ENCODE measurements at places on chromosomes 6 and 20.

- DNase-seq = no peak
Measured at GRCh38 chr6:148247386-148248063, 95.1 kb upstream of the SASH1 start.

GRCh38 chr6:150865406-150866146, at the start of gene MTHFD1L:
TSS of gene MTHFD1L (plus strand) at chr6:150865702. CDS start at chr6:150865823, 121 bp downstream.
- peak; percentile 88 for DNase-seq

DNA sequence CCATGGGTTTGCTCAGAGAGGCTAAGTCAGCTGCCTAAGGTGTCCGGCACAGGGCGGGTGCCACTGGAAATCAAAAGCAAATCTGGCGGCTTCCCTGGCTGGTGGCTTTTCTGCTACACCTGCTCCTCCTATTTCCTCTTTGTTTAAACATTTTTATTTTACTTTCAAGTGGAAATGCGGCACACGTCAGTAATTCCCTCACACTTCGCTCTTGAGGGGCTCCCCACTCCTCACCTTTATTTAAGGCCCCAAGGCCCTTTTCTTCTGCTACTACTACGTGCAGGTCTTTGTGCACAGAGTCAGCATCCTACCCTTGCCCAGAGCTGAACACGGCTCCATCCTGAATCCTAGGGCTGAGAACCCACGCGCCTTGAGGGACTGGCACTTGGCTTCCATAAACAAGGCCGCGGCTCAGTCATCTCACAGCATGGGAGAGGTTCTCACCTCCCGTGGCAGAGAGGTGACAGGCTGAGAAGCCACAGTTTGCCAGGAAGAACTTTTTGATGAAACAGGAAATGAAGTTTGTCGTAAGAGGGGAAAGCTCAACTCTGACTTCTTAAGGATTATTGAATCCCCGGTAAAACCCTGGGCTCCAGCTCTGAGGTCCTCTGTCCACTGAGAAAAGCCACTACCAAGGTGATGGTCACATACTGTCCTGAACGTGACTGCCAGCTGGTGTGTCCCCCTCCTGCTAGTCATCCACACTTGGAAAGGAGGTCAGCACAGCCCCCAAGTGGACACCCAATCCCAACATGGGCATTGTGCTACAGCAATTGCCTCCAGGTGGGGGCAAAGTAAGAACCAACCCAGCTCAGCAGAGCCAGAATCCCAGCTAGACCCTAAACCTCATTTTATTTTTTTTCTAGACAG, 48.0 kb downstream of the NFATC2 start:
- DNase-seq = no peak

GRCh38 chr20:51811514-51812128, 9.3 kb upstream of the SALL4 start:
- DNase-seq = no peak

DNA sequence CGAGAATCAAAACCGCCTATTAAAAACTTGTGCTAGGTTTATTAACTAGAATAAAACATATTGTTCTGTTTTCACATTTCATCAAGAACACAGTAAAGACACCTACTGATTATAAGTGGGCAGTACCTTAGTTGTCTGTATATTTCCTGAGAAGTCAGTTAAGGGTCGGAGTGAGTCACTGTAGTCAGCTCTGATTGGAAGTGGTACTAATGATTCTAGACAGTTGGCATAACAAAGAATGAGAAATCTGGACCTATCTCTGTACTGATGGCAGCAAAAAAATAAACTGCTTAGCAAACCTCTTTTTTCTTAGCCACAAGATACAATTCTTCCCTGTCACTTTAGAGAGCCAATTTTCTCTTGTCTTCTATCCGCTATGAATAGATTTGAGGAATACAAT, 387.3 kb upstream of the ADGRB3 start:
- no peak for DNase-seq

- no peak for DNase-seq
Measured at GRCh38 chr6:40953486-40953885, 85.5 kb downstream of the UNC5CL start.

GRCh38 chr6:54353975-54354374, 45.7 kb downstream of the TINAG start:
- no peak for DNase-seq

DNA sequence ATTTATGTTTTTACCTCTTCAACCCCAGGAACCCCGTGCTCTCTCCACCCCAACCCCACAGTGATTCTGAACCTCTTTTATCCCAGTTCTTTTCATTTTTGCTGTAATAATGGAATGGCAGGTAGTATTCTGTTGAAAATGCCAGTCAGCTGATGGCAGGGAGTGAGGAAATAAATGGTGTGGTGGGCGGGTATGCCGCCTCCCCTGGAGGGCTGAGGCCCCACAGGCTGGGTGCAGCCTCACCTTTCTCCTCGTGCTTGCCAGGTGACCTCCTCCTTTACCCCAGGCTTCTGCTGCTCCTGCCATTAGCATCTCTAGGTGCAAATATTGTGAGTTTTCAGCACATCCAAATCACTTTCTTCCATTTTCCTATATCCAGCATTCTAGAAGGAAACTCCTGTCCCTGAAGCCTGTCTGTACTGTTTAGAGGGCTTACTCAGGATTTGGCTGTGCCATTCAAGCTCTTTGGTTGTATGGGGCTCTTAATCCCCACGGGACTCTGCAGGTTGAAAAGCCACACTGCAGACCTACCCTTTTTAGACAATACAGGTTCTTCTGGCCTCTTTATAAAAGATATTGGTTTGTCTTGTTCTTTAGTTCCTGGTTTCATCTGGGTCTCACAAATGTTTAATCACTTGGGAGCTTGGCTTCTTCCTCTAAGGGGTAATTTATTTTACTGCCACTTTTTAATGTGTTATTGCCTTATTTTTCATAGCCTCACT, 201.8 kb downstream of the JARID2 start:
- no peak for DNase-seq

- DNase-seq = peak; percentile 35
Measured at GRCh38 chr6:83429857-83430610, 817 bp downstream of the ME1 start.

- no peak for DNase-seq
Measured at GRCh38 chr6:137349856-137350830, 131.0 kb upstream of the IFNGR1 start.

DNA sequence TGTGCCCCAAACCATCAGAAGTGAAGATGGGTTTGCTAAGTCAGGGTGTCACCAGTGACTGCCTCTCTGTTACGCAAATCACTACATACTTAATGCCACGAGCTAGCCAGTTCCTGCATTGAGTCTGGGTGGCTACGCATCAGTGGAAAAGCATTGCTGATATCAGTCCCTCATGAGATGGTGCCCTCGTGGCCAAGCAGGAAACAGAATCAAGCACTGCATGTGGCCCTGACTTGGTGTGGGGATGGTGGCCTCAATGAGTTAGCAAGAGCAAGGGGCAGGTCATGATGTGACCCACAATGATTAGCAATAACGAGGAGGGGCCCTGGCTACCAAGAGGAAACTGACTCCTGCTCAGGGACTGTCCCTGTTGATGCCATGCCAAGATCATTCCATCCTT, 51.6 kb upstream of the FNDC1 start:
- no peak for DNase-seq

- no peak for DNase-seq
Measured at GRCh38 chr6:48490658-48491057, 379.7 kb upstream of the PTCHD4 start.

GRCh38 chr6:167707686-167708500, 118.8 kb upstream of the AFDN start:
- DNase-seq = no peak

- no peak for DNase-seq
Measured at GRCh38 chr6:28920281-28920680, 3.5 kb downstream of the TRIM27 start.

GRCh38 chr20:1987826-1988225, 6.0 kb downstream of the PDYN start:
- DNase-seq = no peak

- no peak for DNase-seq
Measured at GRCh38 chr20:49347156-49347555, 69.3 kb upstream of the ZNFX1 start.

- DNase-seq = peak; percentile 44
Measured at GRCh38 chr20:2752567-2753460, 47.6 kb downstream of the CPXM1 start.

DNA sequence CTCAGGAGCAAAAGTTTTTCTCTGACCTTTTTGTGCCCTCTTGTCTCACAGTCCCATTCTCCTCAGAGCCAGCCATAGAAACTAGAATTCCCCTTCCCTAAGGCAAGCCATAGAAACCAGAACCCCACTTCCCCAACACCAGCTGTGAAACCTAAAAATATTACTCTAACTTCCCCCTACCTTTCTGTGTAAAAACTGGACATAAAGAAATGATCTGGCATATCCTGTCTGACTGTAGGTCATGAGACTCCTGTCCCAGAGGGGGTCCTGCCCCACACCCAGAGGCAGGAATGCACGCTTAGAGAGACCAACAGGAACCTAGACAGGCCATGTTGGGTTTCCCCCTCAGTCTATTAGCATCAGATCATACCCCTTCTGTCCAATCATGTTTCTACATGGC, 140.6 kb upstream of the SLC22A16 start:
- no peak for DNase-seq

DNA sequence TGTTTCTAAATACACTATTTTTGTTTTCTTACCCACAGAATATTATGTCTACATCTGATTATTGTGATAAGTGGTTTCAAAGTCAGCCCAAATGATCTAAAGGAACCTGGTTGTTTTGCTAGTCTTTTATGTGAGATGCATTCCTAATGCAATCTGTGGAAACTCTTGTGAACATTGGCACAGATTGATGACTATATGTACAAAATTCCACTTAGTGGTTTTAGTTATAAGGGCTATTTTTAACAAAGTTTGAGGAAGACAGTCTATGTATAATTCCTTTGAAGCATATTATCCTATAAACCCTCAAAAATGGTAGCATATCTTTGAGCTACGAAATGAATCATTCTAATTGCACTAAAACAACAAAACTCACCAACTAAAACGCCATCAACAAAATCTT, 140.9 kb downstream of the GRIK2 start:
- DNase-seq = no peak

DNA sequence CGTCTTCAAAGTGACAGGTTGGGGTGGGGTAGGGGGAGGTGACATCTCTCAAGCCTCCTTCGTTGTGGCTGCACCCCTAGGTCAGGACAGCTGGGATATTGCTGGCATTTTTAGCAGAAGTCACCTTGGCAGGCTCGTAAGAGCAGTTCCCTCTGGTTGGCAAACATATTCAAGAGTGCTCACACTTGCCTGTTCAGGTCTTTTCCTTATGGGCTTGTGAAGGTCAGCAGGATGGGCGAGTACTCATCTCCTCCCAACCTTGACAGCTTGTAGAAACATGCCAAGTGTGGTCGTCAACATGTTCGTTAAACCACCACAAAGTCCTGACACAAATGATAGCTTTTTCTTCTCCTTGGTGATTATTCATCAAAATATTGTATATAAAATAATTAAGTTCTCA, 113.6 kb downstream of the HDGFL1 start:
- no peak for DNase-seq

GRCh38 chr20:3494218-3494617, 23.4 kb downstream of the ATRN start:
- no peak for DNase-seq

DNA sequence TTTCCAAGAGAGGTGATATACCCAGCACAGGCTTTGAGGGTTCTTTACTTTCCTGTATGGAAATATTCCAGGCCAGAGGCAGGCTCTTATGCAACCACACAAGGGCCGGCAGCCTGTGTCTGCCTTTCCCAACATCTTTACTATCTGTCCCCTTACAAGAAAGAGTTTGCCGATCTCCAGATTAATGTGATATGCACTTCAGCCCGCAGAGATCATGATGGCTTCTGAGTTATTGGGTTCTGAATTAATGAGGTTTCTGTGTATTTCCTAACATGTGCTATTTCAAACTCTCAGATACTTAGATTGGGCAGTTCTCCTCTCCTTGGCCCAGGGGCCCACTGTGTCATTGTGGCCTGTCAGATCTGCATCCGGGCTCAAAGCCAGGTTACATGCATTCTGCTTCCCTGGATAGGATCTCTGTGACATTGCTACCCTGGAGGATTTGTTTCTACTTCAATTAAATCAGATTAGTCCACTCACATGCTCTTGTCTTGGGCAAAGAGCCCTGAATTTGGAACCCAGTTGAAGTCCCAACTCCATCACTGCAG, 56.6 kb downstream of the TGM2 start:
- no peak for DNase-seq

- DNase-seq = no peak
Measured at GRCh38 chr6:11141295-11141694, 29.8 kb upstream of the ERVFRD-1 start.

- peak; percentile 38 for DNase-seq
Measured at GRCh38 chr6:132648356-132648755, 10.6 kb downstream of the TAAR1 start.

DNA sequence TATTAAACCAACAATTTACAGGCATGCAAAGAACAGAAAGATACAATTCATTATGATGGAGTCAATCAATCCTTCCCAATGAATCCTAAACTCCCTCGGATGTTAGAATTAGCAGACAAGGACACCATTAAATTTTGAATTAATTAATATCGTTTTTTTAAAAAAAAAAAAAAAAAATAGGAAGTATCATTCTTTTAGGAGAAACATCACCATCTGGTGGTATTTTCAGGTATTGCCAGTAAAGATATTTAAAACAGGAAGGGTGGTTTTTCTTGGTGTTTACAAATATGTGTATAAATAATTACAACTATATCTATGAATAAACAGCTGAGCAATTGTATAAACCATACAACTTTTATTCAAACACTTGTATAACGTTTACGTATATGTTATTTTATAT, 564.4 kb downstream of the HAO1 start:
- DNase-seq = peak; percentile 21

DNA sequence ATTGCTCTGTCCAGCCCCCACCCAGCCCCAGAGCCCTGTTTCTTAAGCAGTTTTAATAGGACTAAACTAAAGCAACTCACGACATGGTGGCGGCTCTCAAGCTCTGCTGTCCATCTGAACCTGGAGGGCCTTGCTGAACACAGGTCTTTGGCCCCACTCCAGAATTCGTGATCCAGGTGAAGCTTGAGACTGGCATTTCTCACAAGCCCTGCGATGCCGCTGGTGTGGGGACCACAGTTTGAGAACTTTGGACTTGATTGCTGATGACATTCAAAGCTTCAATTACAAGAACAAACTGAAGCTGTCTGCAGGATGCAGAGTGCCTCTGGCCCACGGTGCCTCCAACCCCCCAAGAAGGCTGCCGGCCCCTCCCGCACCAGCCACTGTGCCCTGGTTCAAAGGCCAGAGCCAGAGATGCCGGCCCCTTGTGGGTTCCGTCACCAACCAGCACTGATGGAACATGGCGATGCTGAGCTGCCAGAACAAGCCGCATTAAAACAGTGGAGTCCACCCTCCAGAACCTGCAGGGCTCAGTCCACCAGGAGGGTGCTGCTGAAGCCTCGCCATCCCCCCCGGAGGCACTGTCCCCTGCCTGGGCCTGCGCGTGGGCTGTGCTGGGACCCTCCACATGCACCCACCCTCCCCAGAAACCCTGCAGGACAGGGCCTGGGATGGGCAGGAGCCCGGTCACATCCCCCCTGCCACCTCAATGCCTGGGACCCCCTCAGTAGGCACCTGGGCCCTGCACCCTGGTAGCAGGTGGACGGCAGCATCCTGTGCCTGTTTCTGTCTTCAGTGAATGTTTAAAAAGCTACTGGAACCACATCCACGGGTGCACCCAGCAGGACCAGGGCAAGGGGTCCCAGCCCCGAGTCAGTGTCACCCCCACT, 101.1 kb downstream of the PSMB1 start:
- DNase-seq = no peak

Measured in RWPE1 (cell line).